ENCODE measurements at places on chromosomes 12 and 14. TPM values are rescaled to one million over a fixed set of nuclear protein-coding genes. Genes with fewer than 3 reads are reported as not detected.

ADCY4 gene
- 4.1 TPM for total RNA-seq

GRCh38 chr12:12221560-12221959, 45.3 kb downstream of the LRP6 start:
- no peak for DNase-seq

GRCh38 chr12:58301038-58301729, 359.8 kb downstream of the ATP23 start:
- no peak for DNase-seq

DNA sequence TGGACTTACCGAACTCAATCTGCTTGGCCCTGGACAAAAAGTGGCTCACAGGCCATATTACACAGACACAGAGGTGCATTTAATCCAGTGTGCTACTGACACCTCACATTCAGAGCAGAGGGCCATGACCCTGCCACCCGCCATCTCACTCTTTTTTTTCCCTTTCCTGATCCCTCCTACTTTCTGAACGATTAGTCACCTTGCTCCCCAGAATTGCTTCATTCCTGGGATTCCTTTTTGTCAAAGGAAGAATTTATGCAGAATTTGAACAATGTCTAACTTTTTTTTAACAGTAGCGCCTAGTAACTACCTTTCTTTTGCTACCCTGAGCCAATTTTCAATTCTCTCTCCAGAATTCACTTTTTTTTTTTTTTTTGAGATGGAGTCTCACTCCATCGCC, 4.6 kb downstream of the PKP2 start:
- DNase-seq = no peak

DCN gene
- not detected for total RNA-seq

GRCh38 chr14:60254176-60254575, 5.2 kb downstream of the PPM1A start:
- no peak for DNase-seq

GRCh38 chr12:107057071-107057834, 36.1 kb downstream of the CRY1 start:
- DNase-seq = no peak

KMT2D gene
- total RNA-seq = 116 TPM

GRCh38 chr14:72665259-72665658, 228.6 kb downstream of the DPF3 start:
- no peak for DNase-seq

DNA sequence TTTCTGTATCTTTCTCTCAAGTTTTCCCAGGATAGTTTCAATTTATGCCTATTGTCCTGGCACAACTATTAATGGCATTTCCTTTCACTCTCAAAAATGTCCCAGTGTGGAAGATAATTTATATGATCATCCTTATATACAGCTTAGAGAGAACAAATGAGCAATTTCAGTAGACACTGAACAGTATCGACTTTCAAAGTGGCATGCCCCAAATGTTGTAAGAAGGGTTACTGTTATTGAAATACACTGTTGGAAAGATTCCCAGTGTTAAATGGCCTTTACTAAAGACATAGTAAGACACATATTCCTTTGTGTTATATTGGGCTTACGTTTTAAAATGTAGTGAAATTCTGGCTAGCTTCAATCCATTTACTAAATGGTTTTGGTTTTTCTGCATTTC, 202.3 kb upstream of the CDKN3 start:
- DNase-seq = no peak

BCDIN3D gene
- total RNA-seq = 7.7 TPM

DNA sequence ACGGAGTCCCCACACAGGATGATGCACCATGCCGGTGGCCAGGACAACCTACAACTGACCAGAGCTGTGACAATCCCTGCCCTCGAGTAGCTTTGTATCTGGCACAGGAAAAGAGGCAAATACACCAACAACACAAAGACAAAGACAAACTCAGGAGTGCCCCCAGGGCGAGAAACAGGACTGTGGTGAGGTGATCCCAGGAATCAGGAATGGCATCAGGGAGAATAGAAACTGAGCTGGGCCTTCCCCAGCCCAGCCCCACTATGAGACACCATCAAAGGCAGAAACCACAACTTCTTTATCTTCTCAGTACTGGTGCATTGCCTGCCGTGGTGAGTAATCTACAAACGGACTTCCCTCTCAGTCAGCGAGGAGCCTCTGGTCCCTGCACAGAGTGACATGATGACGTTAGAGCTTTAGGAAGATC, 157.7 kb downstream of the TTC7B start:
- peak; percentile 12 for DNase-seq

FZD10 gene
- total RNA-seq = not detected

- DNase-seq = no peak
Observed at GRCh38 chr14:64040044-64040443, 187.2 kb downstream of the SYNE2 start.
